ENCODE measurements at places on chromosomes 1 and 21. TPM values are rescaled to one million over a fixed set of nuclear protein-coding genes. Genes with fewer than 3 reads are reported as not detected.

DNA sequence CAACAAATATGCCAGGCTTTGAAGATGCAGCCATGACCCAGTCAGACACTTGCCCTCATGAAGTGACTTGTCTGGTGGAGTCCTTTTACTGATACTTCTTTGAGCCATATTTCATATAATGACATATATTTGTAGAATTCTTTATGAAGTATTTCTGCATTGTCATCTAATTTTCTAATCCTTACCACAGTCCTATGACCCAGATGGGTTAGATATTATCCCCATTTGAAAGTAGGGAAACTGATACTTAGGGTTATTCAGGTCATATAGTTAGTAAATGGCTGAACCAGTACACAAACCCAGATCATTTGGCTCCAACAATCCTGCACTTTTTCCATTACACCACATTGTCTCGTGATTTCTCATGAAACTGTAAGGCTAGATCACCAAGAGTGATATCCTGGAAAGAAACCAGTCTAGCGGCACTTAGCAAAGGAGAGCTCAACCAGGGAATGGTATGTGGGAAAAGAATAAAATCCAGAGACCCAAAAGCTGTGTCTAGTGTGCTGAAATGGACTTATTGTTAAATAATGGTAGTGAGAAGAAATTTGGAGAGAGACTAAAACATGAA is 49.6 kb downstream of the ZFYVE9 start:
- no peaks in the 10 kb centered on the region for H3K36me3 ChIP-seq
- H3K4me1 ChIP-seq: peaks cover 12% of the 10 kb centered on the region
- no peak for DNase-seq
- H3K27me3 ChIP-seq: no peaks in the 10 kb centered on the region
- H3K27ac ChIP-seq: no peak overlapping the region

DNA sequence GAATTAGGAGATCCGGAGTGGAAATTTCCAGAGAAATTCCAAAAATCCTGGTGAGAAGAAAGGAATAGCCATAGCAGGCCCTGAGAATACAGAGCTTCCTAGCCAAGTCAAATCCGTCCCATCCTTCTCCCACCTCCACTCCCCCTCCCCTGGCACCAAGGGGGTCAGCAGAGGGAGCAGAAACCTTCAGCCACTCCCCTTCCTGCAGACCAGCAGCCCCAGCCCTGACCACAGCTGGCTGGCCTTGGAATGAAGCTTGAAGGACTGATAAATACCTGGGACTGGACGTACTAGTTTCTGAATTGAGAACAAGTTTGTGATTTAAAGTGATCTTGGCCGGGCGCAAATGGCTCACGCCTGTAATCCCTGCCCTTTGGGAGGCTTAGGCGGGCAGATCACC is 13.8 kb upstream of the RIPPLY3 start:
- H3K4me1 ChIP-seq: no peaks in the 10 kb centered on the region
- peaks cover 5% of the 10 kb centered on the region for H3K27me3 ChIP-seq
- H3K27ac ChIP-seq: no peak overlapping the region
- DNase-seq: no peak

Gene OR14K1
- not detected for total RNA-seq

DNA sequence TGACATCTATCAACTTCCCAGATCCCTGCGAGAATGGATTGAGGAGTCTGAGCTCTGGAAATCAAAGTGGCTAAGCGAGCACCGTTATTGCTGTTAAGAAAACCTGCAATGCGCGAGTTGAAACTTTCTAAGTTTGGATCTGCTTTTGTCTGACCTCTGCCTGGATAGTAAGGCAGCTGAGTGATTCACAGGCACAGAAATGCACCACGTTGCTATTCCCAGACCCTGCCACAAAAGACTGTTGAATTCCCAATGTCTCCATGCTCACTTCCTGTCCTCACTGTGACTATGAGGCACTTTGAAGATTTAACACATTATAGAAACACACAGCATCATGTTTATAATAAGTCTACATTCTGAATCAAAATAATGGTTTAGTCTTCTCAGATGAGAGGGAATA is 27.1 kb upstream of the CNIH3 start:
- H3K36me3 ChIP-seq: no peaks in the 10 kb centered on the region
- no peak overlapping the region for H3K4me3 ChIP-seq
- no peak overlapping the region for H3K27ac ChIP-seq
- H3K27me3 ChIP-seq: no peaks in the 10 kb centered on the region
- no peak for DNase-seq
- peaks cover 13% of the 10 kb centered on the region for H3K4me1 ChIP-seq

DNA sequence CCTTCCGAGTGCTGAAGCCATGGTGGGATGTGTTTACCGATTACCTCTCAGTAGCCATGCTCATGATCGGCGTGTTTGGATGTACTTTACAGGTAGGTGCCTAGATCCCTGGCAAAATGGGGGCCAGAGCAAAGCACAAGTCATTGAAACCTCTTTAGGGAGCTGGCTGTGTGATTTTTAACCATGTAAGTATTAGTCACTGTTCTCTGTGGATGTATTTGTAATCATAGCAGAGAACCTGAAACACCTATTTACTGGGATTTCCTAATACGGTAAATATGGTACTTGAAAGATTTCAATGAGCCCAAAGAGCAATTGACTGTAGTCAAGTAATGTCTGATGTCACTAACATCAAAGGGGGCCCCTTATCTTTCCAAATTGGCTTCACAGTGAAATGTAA is 53.6 kb downstream of the LRRC8C start:
- peaks cover 8% of the 10 kb centered on the region for H3K36me3 ChIP-seq
- no peak for DNase-seq
- no peak overlapping the region for H3K4me3 ChIP-seq
- H3K4me1 ChIP-seq: peaks cover 3% of the 10 kb centered on the region
- H3K27me3 ChIP-seq: no peaks in the 10 kb centered on the region
- H3K27ac ChIP-seq: no peak overlapping the region

DNA sequence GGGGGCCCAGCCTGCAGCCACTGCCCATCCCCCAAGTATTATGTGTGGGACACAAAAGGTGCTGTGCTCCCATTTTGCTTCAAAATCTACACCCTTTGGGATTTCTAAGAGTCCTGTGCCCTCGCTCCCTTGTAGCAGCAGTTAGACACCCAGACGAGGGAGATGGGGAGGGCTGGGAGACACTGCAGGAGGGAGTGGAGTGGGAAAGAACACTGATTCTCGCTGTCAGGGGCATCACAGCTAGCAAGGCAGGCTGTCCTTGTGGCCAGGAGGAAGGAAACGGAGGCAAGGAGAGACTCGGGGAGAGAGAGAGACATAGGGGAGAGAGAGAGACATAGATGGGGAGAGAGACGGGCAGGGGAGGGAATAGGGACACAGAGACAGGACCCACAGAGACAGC is 38.5 kb downstream of the CSMD2 start:
- no peaks in the 10 kb centered on the region for H3K36me3 ChIP-seq
- DNase-seq: no peak
- H3K27me3 ChIP-seq: no peaks in the 10 kb centered on the region
- H3K4me3 ChIP-seq: no peak overlapping the region
- H3K4me1 ChIP-seq: no peaks in the 10 kb centered on the region
- no peak overlapping the region for H3K27ac ChIP-seq

GRCh38 chr1:206041640-206042039 is 11.3 kb upstream of the RHEX start:
- no peak overlapping the region for H3K27ac ChIP-seq
- no peak for DNase-seq
- no peaks in the 10 kb centered on the region for H3K27me3 ChIP-seq
- no peak overlapping the region for H3K4me3 ChIP-seq

GRCh38 chr1:213719462-213719861 is 268.3 kb upstream of the PROX1 start:
- H3K27ac ChIP-seq: no peak overlapping the region
- H3K4me3 ChIP-seq: no peak overlapping the region
- no peak for DNase-seq
- H3K36me3 ChIP-seq: no peaks in the 10 kb centered on the region

GRCh38 chr1:209685821-209686220 is 10.6 kb downstream of the G0S2 start:
- peaks cover 4% of the 10 kb centered on the region for H3K4me1 ChIP-seq
- H3K27ac ChIP-seq: peak overlapping the region; percentile 50
- DNase-seq: no peak
- H3K4me3 ChIP-seq: no peak overlapping the region
- no peaks in the 10 kb centered on the region for H3K36me3 ChIP-seq
- no peaks in the 10 kb centered on the region for H3K27me3 ChIP-seq

- peak; percentile 50 for DNase-seq
- H3K4me3 ChIP-seq: no peak overlapping the region
- H3K4me1 ChIP-seq: no peaks in the 10 kb centered on the region
- no peak overlapping the region for H3K27ac ChIP-seq
These were observed 36.6 kb downstream of the GJA5 start for GRCh38 chr1:147723691-147724323.

DNA sequence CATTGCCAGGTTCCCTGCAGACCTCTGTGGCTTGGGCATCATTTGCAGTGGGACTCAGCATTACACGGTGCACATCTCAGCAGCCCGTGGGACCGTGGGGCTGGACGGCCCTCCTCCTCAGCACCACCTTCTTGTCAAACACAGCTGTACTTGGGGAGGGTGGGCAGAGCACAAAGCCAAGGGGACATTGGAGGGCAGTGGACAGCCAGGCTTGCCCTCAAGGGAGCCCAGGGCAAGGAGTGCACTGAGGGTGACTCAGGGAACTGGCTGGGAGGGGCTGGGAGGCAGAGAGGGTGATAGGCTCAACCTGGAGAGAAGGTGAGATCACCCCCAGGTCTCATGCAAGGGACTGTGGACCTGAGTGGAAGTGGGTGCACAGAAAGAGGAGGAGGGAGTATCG is 3.4 kb downstream of the CAPN9 start:
- no peak for DNase-seq
- peaks cover 30% of the 10 kb centered on the region for H3K4me1 ChIP-seq
- no peaks in the 10 kb centered on the region for H3K27me3 ChIP-seq
- no peak overlapping the region for H3K4me3 ChIP-seq

- H3K4me1 ChIP-seq: peaks cover 11% of the 10 kb centered on the region
- H3K4me3 ChIP-seq: no peak overlapping the region
- DNase-seq: no peak
- H3K36me3 ChIP-seq: no peaks in the 10 kb centered on the region
- peak overlapping the region; percentile 24 for H3K27ac ChIP-seq
- H3K27me3 ChIP-seq: no peaks in the 10 kb centered on the region
These were observed 151.9 kb upstream of the COL6A1 start for GRCh38 chr21:45829668-45830067.

Gene AGL
- total RNA-seq: 14.6 TPM

DNA sequence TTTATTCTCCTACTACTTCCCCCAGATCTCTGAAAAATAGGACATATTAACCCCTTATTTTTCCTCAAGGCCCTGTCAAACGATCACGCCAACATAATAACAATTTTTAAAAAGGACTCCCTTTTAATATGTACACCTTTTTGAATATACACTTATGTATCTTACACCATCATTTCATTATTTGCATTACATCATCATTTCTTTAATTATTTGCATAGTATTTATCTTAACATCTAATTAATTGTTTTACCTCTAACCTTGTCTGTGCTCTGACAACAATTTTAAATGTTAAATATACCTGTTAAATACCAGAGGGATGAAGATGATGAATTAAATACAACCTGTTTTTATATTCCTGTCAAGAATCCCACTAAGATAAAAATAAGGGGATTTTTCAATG is 432.2 kb downstream of the PTPRC start:
- H3K27me3 ChIP-seq: no peaks in the 10 kb centered on the region
- H3K4me1 ChIP-seq: no peaks in the 10 kb centered on the region
- H3K36me3 ChIP-seq: no peaks in the 10 kb centered on the region
- no peak overlapping the region for H3K4me3 ChIP-seq

- H3K36me3 ChIP-seq: no peaks in the 10 kb centered on the region
- no peak overlapping the region for H3K4me3 ChIP-seq
- no peaks in the 10 kb centered on the region for H3K27me3 ChIP-seq
- H3K4me1 ChIP-seq: peaks cover 19% of the 10 kb centered on the region
- no peak for DNase-seq
- no peak overlapping the region for H3K27ac ChIP-seq
These were observed 11.4 kb downstream of the EDEM3 start for GRCh38 chr1:184743062-184743756.

Gene KHDC4
- total RNA-seq: 42.8 TPM

Gene EDN2
- total RNA-seq: 2.1 TPM

GRCh38 chr1:59384443-59384842 is 87.5 kb downstream of the FGGY start:
- no peak overlapping the region for H3K27ac ChIP-seq
- H3K36me3 ChIP-seq: no peaks in the 10 kb centered on the region

DNA sequence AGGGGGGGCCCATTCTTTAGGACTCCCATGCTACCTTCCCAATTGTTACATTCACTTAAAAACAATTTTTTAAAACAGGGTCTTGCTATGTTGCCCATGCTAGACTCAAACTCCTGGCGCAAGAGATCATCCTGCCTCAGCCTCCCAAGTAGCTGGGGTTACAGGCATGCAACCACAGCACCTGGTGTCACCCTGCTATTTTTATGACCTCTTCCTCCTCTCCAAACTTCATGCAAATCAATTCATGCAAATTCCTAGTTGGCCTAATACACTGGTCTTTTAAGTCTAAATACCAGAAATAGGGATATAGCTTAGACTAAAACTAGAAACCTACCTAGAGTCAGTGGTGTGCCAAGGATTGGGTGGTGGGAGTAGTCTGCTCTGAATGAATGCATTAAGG is 30.1 kb downstream of the CDKN2C start:
- no peaks in the 10 kb centered on the region for H3K4me1 ChIP-seq
- H3K4me3 ChIP-seq: no peak overlapping the region

Gene TGFBR3
- 51.7 TPM for total RNA-seq

DNA sequence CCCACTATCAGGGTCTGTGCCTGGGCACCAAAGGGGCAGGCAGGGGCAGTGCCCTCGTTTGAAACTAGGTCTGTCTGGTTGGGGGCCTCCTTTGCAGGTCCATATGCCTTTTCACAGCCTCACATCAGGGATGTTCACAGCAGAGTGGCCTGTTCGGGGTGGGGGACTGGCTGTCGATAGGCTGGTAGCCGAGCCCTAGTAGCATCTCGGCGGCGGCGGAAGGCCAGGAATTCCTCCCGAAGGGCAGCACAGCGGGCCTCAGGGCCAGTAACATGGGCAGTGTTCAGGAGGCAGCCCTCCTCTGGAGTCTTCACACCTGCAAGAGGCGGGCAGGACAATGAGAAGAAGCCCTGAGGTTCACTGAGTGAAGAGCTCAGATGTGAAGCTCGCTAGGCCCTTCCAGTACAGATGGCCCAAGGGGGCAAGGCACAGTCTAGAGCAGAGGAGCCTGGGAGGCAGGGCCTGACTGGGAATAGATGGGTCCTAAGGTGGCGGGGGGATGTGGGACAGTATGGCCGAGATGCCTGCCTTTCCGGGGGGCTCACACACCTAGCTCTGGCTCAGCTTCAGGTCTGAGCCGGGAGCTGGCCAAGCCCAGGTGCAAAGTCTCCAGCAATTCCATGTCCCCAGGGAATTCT is 2.0 kb upstream of the TAGLN2 start:
- H3K36me3 ChIP-seq: no peaks in the 10 kb centered on the region
- no peaks in the 10 kb centered on the region for H3K27me3 ChIP-seq
- no peak overlapping the region for H3K27ac ChIP-seq
- DNase-seq: no peak
- no peak overlapping the region for H3K4me3 ChIP-seq

- H3K27ac ChIP-seq: no peak overlapping the region
- peaks cover 5% of the 10 kb centered on the region for H3K27me3 ChIP-seq
- H3K4me1 ChIP-seq: peaks cover 2% of the 10 kb centered on the region
- no peaks in the 10 kb centered on the region for H3K36me3 ChIP-seq
These were observed 388.7 kb downstream of the NPHP4 start for GRCh38 chr1:5603353-5604104.

Measured in lower lobe of right lung (tissue), 2 donors.